Stimulated activated CD4-positive, alpha-beta T cell treated with anti-CD3 and anti-CD28 coated beads, Interleukin-12 subunit alpha, Interleukin-12 subunit beta, amount 100 ng/mL, for 24 hours (primary cell): ENCODE measurements at places on chromosomes 11 and 22.

DNA sequence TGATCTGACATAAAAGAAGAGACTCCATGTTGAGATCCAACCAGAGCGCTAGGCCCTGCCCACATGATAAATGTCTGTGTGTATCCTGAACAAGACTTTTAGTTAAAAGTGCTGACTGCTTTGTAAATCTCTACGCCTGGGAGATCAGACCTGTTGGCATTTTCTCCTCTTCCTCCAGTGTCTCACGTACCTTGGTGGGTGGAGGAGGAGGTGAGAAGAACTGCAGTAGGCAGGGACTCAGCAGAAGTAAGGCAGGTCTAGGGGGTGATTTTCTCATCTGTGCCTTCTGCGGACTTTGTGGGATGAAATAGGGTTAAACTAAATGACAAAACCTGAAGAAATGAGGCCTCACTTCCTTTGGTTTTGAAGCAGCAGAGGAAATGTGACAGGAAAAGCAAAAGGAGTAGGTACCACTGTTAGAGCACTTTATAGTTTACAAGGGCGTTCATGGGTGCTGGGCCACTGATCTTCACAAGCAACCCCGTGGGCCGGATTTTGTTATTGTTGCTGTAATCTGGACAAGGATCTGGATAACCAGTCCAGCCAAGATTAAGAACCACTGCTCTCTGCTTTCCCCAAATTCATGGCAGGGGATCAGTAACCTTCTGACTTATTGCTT is 36.7 kb upstream of the PLET1 start:
- no peak for DNase-seq

DNA sequence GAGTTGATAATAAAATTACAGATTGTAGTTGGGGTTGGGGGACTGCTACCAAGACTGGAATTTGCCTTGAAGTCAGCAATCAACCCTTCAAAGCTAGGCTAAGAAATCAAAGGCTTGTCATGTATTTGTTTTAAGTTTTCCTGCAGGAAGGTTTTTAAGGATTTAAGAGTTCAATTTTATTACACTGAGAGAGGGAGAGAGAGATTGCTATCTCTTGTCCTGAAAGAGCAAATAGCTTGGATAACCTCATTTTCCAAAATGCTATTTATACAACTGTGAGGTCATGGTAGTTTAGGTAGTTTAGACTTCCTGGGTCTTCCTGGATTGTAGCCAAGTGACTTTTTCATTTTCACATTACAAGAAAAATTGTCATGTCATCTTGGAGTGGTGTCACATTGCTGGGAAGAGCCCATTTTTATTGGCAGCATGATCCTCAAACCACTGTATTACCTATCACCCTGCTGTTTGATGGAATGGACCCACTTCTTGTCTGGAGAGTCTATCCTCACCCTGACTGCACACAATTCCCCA is 10.1 kb upstream of the PRSS23 start:
- DNase-seq = no peak

GRCh38 chr11:12274558-12275197 is 102.7 kb upstream of the PARVA start:
- DNase-seq = no peak

- no peak for DNase-seq
Measured at GRCh38 chr11:75195167-75195962, 44.5 kb downstream of the SLCO2B1 start.

DNA sequence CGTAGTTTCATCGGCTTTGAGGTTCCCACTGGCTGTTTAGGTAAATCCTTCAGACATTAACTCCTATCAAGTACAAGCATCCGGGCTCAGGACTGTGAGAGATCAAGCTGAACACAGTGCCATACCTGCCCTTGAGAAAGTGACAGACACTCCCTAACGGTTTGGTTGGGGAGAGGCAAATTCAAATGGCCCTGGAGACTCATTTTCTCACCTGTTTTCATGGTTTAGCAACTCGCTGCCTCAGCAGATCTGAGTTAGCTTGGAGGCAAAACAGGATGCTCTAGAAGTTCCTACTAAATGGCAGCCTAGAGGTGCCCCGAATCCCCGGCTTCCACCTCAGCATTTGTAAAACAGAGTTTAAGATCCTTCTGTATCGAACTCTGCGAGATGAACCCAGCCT is 3.6 kb upstream of the FBXO3 start:
- DNase-seq = no peak

- no peak for DNase-seq
Measured at GRCh38 chr11:119152043-119152442, 3.2 kb downstream of the ABCG4 start.

DNA sequence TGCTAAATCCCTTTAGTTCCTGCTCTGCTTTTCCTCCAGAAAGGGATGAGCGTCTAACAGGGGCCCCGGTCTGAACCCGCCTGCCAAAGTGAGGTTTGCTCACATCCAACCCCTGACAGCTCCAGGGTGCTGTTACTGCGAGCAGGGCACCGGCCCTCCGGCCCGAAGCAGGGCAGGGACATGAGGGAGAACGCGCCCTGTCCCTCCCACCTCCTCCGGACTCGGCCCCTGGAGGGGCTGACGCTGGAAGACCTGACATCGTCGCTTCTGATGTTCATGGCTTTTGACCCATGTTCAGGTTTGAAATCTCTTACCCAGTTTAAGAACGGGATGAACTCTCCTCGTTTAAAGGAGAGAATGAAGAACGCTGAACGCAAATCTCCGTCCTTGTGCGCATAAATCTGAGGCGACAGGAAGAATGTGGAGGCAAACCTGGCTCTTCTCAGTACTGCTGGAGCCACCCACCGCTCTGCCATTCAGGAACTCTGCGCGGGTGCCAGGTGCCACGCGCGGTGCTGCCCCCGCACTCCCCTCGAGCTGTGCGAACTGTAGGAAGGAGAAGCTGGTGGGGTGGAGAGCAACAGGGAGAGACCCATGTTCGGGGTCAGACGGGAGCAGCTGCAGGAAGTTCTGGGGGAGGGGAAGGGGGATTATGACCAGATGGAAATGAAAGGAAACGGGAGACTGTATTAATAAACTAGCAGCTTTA is 826 bp upstream of the EEF1G start:
- no peak for DNase-seq

GRCh38 chr22:46613606-46614021 is 6.6 kb upstream of the GRAMD4 start:
- DNase-seq = no peak

DNA sequence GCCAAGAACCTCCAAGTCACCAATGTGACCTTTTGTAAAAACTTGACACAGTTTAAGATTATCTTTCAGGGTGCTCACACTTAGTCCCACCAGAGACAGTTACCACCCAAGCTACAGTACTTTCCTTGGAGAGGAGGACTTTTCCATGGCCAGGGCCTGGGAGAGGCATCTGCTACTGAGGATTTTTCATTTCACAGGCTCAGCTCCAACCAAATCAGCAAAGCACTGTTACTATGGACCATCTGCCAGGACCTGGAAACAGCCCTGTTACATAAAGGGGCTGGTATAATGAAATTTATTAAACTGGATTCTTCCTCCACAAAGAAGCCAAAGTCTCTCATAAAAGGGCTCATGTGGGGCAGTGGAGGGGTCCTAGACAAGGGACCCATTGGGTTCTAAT is 38.6 kb downstream of the SERGEF start:
- no peak for DNase-seq
